ENCODE measurements at places on chromosomes 3 and 15.

GRCh38 chr3:197749315-197749600, 425 bp upstream of the FYTTD1 start:
- no peak for DNase-seq

DNA sequence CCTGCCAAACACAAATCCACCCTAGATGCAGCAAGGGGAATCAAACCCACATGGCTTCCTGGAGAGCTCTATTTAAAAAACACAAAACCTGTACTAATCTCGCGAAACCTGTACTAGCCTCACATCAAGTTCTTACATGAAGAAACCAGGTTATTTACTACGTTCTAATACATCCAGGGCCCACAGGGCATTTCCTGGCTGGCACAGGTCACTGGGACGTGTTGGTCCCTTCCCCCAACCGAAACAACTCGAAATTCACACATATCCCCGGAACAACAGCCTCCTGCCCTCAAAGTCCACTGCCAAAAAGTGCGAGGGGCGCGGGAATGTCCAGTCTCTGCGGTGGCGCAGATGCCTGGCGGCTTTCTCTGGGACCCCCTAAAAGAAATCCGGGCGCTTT, 955 bp downstream of the CDCP1 start:
- DNase-seq = no peak

GRCh38 chr3:82143661-82144412, 382.4 kb upstream of the GBE1 start:
- DNase-seq = no peak

GRCh38 chr3:21331857-21332256, 419.2 kb downstream of the ZNF385D start:
- no peak for DNase-seq

GRCh38 chr3:170539897-170540296, 46.0 kb downstream of the SLC7A14 start:
- DNase-seq = no peak

- DNase-seq = no peak
Observed at GRCh38 chr3:106294121-106294520, 425.3 kb upstream of the CBLB start.

DNA sequence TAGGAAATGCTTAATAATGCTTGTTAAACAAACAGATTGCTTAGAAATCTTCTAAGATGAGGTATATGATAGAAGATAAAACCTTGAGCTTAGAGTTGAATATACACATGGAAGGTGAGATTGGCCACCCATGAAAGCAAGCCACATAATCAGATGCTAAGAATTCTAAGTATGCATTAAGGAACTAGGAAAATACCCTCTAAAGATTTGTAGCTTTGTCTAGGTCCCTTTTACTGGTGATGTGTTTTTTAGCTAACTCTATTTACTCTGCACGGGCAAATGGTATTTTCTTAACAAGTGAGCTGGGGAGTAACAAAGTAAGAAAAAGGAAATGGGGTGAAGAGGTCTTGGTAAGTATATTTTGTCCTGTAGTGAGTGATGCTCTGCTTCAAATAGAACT, 310.3 kb downstream of the OXSM start:
- no peak for DNase-seq

GRCh38 chr3:196883361-196883760, 15.6 kb downstream of the SENP5 start:
- DNase-seq = no peak

- DNase-seq = no peak
Observed at GRCh38 chr3:9715136-9715535, 11.5 kb downstream of the CPNE9 start.

DNA sequence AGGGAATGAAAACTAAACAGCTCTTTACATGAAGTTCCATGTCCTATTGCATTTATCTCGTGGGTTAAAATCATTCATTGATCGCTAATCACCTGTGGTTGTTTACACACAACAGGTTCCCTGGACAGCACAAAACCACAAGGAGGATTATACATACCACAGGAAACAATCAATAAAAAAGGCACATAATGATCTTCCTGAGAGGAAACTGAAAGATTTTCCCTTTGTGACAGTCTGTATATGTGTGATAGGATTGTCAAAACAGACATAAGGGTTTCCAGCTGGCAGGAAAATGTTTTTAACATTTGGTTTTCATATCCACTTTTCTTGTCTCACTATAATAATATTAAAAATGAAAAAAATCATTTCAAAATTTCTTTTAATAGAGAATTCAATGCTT, 541.8 kb downstream of the NLGN1 start:
- no peak for DNase-seq

DNA sequence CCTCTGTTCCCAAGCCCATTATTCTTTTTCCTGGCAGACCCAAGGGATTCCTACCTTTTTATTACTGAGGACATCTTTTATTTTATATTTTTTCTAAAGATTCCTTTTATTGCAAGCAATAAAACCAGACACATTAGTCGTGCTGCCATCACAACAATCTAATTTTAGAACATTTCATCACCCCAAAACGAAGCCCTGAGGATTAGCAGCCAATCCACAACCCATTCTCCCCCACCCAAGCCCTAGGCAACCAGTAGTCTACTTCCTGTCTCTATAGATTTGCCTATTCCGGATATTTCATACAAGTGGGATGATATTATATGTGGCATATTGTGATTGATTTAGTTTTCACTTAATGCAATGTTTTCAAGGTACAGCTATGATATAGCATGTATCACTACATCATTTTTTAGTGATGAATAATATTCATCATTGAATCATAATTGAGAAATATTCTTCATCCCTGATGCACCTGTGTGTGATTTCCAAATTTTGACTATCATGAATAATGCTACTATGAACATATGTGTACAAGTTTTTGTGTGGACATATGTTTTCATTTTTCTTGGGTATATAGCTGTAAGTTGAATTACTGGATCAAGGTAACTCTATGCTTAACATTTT, 65.7 kb downstream of the IL1RAP start:
- DNase-seq = no peak

GRCh38 chr3:52857133-52857532, 22.3 kb upstream of the MUSTN1 start:
- no peak for DNase-seq

DNA sequence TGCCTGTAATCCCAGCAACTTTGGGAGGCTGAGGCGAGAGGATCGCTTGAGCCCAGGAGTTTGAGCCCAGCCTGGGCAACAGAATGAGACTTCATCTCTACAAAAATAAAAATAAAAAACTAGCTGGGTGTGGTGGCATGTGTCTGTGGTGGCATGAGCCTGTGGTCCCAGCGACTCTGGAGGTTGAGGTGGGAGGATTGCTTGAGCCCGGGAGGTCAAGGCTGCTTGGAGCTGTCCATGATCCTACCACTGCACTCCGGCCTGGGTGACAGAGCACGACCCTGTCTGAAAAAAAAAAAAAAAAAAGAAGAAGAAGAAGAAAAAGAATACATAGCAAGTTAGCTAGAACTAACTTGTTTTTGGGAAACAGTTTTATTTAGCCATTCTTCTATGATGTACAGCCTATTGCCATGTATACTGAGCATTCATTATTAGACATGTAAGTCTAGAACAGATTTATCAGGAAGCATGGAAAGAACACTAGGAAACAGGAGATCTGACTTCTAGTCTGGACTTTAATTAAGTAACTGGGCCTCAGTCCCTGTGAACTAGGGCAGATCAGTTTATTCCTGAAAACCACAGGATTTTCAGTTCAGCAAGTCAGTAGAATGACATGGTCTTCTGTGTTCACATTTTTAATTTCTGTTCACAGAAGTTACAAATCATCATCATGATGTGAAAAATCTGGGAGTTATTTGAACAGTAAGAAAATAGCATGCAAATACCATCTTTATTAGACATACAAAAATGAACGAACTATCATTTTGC, 65.5 kb downstream of the KAT2B start:
- no peak for DNase-seq

- no peak for DNase-seq
Observed at GRCh38 chr3:43451670-43452254, 165.4 kb downstream of the SNRK start.

DNA sequence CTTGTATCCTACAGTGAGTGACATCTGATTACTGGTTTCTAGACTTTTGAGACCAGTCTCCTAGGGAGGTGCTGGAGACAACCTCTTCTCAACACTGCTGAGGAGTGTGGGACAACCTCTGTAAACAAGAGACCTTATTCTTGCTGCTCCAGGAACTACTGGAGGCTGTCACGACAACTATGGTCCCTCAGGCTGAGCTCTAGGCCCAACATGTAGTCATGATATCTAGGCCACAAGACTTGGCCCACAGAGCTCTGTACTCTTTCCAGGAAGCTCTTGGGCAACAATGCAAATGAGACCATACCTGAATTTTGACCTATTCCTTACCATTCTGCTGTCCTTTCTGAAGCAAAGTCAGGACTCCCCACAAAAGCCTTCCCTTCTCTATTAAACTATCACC, 24.3 kb upstream of the HEG1 start:
- DNase-seq = no peak

DNA sequence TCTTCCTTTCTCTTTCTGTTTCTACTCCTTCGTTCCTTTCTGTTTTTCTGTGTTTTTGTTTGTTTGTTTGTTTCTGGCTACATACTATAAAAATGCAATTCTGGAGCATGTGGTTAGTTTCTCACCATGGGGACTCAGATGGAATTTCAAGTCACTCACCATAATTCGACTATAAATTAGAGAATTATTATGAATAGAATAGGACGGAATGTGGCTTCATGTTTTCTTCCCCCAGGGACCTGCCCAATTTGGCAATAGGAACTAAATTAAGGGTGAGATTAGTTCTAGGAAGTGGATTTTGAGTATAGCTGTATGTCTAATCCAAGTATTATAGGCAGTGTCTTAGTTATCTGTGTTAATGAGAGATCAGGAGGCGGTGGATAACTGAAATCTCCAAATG, 96.9 kb downstream of the THSD4 start:
- no peak for DNase-seq

GRCh38 chr3:42045708-42046243, 45.4 kb upstream of the TRAK1 start:
- DNase-seq = no peak

GRCh38 chr15:92938387-92938786, 38.3 kb downstream of the CHD2 start:
- DNase-seq = no peak

GRCh38 chr15:27725731-27726130, 373.4 kb downstream of the OCA2 start:
- DNase-seq = no peak

- DNase-seq = no peak
Observed at GRCh38 chr3:126314790-126315658, 42.2 kb downstream of the KLF15 start.

- no peak for DNase-seq
Observed at GRCh38 chr3:28215407-28215806, 26.0 kb upstream of the CMC1 start.

- DNase-seq = no peak
Observed at GRCh38 chr3:138197058-138197457, 10.0 kb downstream of the ARMC8 start.

DNA sequence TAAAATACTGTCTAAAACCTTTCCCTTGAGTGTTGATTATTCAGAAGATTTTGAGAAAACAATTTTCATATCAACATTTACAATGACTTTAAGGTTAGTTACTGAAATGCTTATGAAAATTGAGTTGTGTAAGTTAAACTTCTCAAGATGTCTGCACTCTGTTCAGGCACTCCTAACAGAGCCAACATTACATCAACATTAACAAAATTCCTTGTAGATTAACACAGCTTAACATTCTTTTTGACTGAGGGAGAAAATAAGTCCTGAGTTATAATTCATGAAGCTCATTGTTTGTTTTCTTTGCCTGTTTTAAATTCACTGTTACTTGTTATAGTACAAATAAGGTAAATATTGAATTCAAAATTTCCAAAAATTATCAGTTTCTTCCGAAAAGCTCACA, 9.0 kb downstream of the ACKR4 start:
- no peak for DNase-seq

DNA sequence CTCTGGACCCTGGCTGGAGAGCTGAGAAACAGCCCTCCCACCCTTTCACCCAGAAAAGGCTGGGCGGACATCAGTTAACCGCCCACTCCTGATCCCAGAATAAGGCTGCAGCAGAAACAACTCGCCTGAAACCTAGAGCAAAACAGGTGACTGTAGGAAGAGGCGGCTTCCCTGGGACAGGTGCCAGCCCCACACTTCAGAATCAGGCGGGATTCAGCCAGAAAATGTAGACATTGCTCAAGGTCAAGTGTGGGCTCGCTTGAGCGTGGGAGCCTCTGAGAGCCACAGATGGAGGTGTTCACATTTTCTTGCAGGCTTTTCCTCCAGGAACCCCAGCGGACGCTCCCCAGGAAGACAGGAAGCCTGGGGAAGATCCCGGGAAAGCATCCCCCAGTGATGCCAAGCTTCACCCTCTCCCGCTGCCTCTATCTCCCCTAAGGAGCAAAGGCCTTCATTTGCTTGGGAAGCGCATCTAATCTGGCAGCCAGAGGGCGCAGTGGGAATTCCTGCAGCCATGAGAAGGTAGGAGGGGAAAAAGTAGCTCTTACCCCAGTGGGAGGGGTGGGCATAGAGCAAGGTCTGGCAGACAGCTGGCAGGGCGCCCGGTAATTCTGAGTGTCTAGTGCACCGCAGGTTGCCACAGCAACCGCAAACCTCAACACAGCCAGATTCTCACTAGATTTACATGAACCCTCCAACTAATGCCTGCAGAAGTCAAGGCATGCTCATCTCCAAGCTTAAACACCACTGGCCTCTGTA, 77.7 kb downstream of the OCA2 start:
- peak; percentile 69 for DNase-seq

GRCh38 chr3:196842567-196843434, 24.9 kb upstream of the SENP5 start:
- no peak for DNase-seq

DNA sequence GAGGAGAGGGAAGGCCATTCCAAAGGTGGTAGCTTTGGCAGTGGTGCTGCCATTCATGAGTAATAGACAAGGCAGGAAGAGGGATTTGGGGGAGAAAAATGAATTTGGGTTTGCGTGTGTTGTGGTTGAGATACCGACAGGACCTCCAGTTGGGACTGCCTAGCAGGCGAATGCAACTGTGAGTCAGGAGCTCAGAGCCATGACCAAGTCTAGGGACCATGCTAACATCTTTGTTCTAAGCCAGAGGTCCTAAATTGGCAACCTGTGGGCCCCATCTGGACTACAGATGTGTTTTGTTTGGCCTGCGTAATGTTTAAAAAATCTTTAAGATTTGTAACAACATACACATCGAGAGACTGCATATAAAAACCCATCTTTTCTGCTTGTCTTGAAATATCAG, 61.6 kb downstream of the SAMMSON start:
- no peak for DNase-seq
